Fibroblast of skin of left biceps (primary cell): ENCODE measurements at places on chromosomes 2 and 18.

GRCh38 chr2:234961784-234962183 is 10.0 kb downstream of the SH3BP4 start:
- no peak for DNase-seq

DNA sequence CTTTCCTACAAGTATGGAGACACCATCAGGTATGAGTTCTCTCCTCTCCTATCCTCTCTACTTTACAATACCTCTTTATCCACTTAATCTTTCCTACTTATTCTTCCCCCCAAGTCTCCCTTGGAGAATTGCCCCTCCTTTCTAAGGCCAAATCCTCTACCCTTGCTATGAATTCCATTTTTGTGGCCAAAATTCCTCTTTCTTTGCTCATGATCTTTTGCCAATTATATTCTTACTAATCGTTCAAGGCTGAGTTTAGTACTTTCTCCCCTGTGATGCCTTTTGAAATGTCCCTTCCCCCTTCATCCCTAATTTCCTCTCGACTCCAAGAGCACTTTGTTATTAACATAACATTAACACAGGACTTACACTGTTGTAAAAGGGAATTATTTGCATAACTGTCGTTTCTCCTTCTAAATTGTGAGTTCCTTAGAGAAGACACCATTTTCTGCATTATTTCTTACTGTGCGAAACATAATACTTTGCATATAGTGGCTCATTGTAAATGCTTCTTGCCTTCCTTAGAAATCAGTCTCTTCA is 133.4 kb downstream of the KCTD1 start:
- peak; percentile 43 for DNase-seq

DNA sequence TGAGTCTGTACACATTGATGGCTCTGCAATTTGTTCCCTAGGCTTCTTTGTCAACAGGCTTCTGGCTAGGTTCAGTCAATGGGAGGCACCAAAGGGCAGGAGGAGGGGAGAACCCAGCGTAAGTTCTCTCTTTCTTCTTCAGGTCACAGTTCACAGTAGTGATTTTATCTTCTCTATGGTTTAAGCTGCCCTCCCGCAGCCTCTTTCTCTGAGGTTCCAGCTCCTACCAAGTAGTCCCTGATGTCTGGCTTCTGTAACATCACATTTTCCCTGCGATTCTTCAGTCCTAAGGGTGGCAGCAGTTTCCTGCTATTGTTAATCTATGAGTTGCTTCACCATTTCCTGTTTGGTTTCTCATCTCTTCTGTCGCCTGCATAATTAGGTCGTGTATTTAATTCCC is 107.4 kb downstream of the CPO start:
- DNase-seq, result no peak

DNA sequence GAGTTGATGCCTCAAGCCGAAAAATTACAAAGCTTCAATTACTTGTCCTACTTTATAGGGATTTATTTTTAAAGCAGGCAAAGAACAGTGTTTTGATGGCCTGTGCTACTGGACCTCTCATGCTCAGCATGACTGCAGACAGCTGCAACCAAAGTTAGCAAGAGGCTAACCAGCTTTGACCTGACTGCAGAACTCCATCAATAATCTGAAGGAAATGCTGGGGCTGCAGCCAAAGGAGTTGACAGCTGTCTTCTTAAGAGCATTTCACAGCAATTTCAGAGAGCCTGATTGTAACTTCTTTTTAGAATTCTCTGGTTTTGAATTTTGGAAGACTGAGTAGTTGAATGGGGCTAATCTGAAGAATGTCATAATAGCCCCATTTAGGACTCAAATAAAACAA is 46.5 kb upstream of the SESTD1 start:
- DNase-seq, result no peak

- no peak for DNase-seq
These were observed 218.8 kb upstream of the PKDCC start for GRCh38 chr2:41829052-41829451.

- DNase-seq, result no peak
These were observed 149.0 kb downstream of the MSH2 start for GRCh38 chr2:47551800-47552525.

DNA sequence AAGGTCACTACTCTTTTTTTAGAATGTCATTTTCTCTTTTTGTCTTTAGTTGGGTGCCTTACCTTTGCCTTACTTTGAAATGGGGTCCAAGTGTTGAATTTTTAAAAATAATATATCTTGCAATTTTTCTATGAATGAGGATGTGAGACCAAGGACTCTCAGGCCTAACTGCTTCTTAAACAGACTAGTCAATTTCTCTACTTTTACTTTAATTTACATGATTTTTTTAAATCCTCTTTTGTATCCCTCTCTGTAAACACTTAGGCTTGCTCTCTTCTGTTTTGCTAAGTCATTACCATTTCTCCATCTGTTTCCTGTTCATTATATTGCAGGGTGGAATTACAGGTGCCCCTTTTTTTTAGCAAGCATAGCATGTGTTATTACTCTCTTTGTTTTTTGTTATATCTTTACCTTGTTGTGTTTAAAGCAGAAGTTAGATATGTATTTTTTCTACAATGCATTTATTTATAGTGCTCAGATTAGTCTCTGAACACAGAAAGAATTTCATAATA is 261.8 kb downstream of the SPAG16 start:
- DNase-seq, result no peak

- DNase-seq, result no peak
These were observed 3.2 kb downstream of the UBXN4 start for GRCh38 chr2:135744760-135745314.

DNA sequence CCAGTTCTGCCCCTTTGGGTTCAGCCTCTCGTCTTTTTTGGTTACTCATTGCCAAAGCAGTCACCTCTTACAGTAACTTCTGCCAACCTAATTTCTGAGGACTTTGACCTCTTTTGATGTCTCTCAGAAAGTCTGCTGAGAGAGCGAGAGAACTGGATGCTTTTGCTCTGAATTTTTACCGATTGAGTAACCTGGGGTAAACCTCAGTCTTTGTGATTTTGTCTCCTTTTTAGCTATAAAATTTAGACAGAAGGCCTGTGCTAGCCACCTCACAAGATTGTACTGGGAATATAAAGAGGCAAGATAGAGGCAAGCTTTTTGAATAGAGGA is 34.8 kb upstream of the IL1R1 start:
- no peak for DNase-seq

- no peak for DNase-seq
These were observed 10.7 kb upstream of the SLC14A1 start for GRCh38 chr18:45713239-45713638.

GRCh38 chr18:907885-908757 is 3.5 kb downstream of the ADCYAP1 start:
- no peak for DNase-seq

DNA sequence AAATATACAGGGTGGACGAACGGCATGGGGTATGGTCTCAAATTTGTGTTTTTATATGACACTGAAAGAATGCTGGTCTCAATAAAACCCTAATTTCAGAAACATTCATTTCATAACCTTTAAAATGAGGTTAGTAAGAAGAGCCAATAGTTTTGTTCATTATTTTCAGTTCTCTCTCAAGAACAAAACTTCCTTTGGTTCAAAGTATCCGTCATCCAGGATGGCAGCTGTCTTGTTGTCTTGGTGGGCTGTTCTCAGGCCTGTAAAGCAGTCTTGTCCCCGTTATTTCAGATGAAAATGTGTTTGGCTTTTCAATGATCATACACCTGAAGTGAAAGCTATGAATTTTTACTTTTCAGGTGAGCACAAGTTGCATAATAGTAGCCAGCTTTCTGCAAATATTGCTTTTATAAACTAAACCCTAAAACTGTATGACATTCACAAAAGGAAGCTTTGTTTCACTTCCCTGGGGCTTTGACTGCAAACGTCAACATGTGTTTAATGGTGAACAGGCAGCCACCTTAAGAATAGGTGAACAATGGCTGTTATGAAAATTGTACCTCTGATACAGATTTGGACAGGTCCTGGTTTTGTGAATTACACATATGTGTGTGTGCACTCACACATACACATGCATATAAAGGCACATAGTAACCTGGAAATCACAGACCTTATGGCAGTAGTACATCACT is 2.6 kb downstream of the IL18RAP start:
- DNase-seq, result no peak

GRCh38 chr2:73997813-73998212 is 13.1 kb downstream of the TET3 start:
- no peak for DNase-seq

DNA sequence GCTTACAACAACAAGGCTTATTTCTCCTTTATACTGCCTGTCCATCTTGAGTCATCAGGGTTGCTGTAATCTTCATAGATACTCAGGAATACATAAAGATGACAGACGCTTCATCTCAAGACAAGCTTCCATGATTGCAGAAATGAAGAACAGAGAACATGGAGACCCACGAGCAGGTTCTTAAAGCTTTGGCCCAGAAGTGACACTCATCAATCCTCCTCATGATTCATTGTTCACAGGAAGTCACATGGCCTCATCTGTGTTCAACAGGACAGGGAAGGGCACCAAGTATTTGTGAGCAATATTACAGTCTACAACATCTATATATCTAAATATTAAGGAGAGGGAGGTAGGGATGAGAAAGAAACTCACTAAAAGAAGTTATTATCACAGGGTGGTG is 36.5 kb upstream of the PGAP1 start:
- no peak for DNase-seq

- no peak for DNase-seq
These were observed 48.6 kb upstream of the RAPH1 start for GRCh38 chr2:203583701-203584100.

- no peak for DNase-seq
These were observed 3.0 kb downstream of the FZD7 start for GRCh38 chr2:202036601-202037037.

DNA sequence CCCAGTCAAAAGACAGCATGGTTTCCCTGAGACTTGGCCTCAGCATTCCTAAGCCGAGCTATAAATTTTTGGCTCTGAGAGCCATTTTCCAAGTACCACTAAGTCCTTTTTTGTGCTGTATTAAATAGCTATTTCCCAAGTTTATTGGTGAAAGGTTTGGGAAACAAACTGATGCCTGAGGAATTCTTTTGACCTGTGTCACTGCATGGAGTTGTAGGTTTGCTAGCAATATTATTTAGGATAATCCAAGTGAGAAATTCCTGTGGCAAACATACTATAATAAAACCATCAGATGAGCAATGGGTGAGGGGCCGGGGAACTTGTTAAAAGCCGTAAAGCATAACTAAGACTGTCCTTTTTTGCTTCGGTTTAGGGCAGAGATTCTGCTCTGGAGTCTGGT is 28.4 kb downstream of the ARHGAP28 start:
- peak; percentile 96 for DNase-seq

DNA sequence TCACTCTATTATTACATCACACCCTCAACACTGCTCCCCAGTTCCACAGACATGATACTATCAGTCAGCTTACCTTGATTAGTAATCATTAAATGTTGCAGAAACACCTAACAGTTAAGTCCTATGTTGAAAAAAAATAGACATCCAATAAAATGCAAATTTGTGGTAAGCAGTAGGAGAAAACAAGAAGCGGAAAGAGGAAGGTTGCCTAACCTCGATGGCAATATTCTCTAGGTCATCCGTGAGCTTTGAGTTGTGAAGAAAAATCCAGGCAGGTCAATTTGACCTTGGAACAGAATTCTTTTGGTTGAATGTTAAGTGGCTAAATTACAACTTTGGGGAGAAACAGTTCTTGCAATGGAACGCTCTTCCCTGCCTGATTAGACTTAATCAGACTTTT is 264.4 kb downstream of the AFF3 start:
- no peak for DNase-seq

DNA sequence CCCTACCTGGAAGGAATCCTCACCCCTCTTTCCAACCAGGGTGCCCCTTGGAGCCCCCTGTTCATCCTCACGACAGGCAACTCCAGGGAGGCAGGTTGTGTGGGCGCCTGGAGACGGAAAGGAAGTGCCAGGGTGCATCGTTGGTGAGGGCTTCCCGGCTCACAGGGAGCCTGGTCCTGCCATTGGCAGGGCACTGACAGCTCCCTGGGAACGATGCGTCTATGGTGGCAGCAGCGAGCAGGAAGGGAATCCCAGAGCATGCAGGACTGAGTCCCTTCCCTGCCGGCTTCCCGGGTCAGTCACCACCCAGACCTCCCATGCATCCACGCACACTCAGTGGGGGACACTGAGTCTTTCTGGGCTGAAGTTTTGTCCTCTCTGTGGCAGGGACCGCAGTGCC is 117.6 kb downstream of the INHBB start:
- no peak for DNase-seq

DNA sequence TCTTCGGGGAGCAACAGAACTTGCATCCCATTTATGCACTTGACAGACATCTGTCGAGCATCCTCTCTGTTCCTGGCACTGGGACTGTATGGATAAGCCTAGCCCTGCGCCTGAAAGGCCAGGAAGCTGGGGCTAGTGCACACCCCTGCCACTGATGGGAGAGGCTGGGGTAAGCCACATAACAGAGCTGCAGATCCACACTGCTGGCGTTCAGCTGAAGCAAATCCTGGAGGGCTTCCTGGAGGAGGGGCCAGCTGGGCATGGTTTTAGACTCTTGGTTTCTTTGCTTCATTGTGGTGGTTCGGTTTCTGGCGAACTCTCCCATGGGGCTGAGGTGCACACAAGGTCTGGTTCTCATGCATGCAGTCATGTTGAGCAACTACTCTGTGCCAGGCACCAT is 45.5 kb upstream of the FOSL2 start:
- no peak for DNase-seq

DNA sequence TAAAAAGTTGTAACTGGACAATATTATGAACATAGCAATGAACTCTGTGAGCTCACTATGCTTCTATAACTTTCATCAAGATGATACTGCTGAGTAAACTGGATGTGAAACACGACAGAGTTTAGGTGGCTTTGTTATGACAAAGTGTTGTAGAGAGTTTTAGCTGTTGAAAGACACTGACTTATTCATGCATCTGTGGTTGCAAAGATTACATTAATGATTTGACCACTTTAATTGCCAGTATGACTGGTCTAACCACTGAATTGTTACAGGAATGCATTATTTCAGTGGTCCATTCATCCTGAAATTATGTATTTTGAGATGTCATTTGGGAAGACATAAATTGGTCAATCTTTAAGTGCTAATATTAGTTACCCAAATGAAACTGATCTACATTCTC is 117.9 kb downstream of the SPHKAP start:
- DNase-seq, result no peak

- no peak for DNase-seq
These were observed 1588.5 kb upstream of the PIK3C3 start for GRCh38 chr18:40366521-40366920.

GRCh38 chr2:168798888-168799410 is 3.5 kb upstream of the NOSTRIN start:
- no peak for DNase-seq

GRCh38 chr2:8459474-8459873 is 222.4 kb upstream of the ID2 start:
- no peak for DNase-seq

DNA sequence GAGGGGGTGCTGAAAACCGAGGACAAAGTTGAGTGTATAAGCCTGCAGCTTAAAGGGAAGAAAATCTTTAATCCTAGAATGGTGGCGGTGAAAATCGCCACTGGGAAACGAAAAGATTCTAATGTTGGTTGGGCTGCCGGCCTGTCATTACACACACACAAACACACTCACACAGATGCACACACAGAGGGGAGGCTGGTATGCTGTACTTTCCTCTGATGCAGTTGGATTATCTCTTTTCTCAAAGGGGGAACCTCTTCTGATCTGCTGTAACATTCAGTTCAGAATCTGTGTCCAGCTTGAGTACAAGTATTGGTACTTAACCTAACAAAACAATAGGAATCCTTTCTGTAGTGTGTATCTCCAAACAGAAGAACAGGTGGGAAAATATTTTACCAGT is 39.0 kb downstream of the ANXA4 start:
- DNase-seq, result no peak
